ENCODE measurements at places on chromosomes 5 and 9.

GRCh38 chr9:110170357-110171257, 37.4 kb downstream of the C9orf152 start:
- DNase-seq, result no peak

DNA sequence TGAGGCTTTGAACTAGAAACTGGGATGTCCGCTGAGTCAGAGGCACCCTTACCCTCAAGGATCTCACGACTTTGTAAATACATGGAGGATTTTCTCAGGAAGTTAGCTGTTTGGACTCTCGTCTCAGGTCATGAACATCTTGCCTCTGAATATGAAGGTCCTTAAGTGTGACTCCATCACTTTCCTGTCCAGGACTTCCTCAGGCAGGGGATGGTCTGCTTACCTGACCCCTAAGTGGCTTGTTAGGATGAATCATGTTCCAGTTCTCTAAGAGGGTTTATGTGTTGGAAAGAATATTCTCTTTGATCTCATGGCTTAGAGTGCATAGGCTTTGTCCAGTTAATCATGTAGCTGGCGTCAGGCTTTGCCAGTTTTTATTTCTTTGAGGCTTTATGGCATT, 511.7 kb upstream of the KLF4 start:
- DNase-seq, result no peak

DNA sequence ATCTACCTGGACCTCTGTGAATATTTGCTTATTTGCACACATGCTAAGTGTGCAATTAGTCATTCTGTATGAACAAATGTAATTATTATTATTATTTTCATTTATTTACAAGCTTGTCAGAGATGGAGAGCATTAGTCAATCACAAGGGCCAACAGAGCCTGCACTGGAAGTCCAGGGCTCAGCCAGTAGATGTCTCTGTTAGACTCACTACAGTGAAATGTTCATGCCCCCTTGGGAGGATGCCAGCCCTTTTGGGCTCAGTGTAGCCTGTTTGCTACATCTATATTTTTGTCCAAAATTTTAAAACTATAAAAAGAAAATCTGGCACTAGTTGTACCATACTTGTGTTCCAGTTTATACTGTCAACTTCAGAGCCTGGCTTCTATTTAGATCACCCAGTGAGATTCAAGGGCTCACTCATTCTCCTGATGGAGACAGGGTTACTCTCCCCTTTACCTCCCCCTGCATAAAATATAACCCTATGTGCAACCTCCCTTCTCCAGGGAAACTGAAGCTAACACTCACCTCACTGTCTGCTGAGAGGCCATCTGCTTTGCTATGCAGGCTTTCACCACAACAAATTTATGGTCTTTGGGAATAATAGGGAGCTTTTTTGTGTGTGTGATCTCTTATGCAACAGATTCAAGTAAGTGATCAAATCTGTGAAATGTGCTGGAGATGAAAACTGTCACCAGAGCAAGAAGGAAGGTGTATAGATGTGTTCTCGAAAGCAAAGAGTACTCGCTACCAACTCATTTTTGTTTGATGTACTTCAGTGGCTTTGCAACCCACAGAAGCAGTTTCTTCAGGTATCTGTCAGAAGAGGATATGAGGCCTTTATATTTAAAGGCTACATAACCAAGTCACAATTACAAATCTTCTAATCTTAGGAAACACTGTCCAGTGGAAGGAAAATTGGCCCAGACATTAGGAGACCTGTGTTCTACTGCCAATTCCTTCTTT, 99.9 kb upstream of the TLE4 start:
- DNase-seq, result peak; percentile 10

DNA sequence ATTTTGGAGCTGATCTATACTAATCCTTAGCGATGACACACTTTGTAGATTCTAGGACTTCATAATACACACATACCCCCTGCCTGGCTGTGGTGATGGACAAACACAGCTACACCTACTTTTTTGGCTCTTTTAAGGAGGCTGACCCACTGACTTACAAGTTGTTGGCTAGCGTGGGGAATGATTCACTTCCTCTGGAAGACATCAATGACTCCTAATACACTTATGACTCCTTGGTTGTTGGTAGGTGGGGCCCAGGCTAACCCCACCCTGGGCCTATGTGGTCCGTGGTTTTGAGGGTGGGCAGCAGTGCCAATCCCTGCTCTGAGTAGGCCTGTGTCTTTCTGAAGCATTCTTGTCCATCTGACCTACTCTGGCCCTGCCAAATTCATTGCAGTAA, 144.4 kb downstream of the SLC12A2 start:
- no peak for DNase-seq

DNA sequence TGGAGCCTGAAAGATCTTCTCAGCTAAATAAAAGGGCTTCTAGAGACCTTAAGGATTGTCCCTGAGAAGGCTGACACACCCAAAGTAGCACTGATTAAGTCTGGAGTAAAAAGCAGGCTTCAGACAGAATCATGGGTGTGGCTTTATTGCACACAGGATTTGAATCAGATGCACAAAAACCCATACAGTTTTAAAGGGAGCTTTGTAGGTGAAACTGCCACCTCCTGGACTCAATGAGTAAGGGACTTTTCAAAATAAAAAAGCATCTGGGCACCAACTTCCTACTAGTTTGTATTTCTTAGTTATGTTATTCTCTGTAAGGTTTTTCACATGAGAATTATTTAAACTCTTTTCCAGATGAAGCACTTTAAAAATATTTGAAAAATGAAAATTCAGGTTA, 129.4 kb downstream of the EDIL3 start:
- no peak for DNase-seq

GRCh38 chr9:129544761-129545160, 76.1 kb downstream of the C9orf50 start:
- DNase-seq, result no peak

GRCh38 chr5:169153405-169153804, 147.5 kb downstream of the SLIT3 start:
- no peak for DNase-seq

GRCh38 chr5:88290801-88291200, 22.2 kb upstream of the TMEM161B start:
- DNase-seq, result no peak

- DNase-seq, result no peak
These were observed 19.6 kb downstream of the TCOF1 start for GRCh38 chr5:150376799-150377771.

GRCh38 chr9:6759185-6759977, 1.6 kb downstream of the KDM4C start:
- DNase-seq, result peak; percentile 34

- no peak for DNase-seq
These were observed 16.9 kb upstream of the ABCA1 start for GRCh38 chr9:104944871-104945270.

- DNase-seq, result no peak
These were observed 378.9 kb downstream of the RAB3C start for GRCh38 chr5:58961631-58962280.

DNA sequence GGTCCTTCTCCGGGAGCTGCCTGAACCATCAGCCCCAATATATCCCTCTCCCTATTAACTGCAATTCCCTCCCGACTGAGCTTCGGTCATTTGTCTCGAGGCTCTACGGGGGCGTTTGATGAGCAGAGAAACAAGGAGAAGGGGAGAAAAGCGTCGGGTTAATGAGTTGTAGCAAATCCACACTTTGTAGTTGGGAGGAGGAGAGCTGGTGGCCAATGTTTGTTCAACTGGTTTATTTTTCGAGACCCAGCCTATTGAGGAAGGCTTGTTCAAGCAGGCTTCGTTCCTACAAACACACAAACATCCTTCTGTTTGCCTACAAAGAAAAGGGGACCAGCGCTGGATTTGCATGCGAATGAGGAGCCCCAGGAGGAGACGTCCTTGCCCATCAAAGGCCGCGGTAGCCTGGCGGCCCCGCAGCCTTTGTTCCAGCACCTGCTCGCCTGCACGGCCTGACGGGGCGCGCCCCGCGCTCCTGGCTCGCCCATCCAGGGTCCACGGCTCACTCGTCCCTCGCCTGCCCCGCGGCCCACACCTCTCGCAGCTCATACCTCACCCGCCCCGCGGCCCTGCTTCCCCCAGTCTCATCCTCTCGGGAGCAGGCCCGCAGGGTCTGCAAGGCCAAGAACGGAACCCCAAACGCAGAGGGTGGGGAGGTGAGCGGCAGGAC, 4.6 kb downstream of the FOXD1 start:
- DNase-seq, result no peak

DNA sequence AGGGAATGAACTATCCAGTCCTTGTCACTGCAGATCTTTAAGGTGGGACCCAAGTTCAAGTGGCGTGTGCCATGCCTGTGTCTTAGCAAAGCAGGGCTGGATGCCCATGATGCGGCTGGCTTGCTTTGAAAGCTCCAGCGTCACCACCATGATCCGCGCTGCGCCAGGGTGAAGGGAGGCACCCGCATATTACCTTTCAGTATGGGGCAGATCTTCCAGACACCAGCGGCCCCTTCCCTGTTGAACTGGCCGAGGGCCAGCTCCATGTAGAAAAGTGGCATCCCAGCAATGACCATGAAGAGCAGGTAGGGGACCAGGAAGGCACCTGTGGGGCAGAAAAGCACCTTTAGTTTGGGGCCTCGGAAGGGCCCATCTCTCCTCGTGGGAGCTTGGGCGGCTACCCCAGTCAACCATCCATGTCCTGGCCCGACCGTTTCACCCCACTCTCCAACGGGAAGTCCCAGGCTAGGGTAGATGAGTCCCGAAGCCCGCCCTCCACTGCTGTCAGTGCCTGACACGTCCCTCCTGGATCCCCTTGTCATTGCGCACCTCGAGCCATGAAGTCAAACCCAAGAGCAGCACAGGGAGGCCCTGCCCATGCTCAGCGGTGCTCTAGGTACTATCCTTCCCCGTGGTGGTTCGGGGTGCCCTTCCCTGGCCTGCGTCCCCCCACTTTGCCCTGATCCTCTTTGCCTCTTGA, 3.9 kb downstream of the SLC6A3 start:
- DNase-seq, result no peak

GRCh38 chr9:4080921-4081895, 218.7 kb downstream of the GLIS3 start:
- no peak for DNase-seq

DNA sequence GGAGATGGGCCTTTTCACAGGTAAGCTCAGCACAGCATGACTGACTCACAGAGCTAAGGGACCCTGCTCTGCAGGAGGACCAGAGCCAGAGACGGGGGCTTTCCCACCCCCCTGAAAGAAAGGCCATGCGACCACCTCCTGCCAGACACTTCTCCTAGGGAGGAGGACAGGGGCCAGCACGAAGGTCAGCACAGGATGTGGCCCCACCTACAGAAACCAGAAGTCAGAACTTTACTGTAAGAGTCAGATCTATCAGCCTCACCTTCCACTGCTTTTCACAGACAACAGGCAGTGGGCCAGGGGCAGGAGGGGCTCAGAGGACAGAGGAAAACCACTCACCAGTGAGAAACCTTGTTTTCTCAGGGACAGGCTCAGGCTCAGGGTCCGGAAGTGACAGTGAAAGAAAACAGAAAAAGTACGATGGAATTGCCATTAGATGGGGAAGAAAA, 37.9 kb downstream of the CCNJL start:
- DNase-seq, result no peak

DNA sequence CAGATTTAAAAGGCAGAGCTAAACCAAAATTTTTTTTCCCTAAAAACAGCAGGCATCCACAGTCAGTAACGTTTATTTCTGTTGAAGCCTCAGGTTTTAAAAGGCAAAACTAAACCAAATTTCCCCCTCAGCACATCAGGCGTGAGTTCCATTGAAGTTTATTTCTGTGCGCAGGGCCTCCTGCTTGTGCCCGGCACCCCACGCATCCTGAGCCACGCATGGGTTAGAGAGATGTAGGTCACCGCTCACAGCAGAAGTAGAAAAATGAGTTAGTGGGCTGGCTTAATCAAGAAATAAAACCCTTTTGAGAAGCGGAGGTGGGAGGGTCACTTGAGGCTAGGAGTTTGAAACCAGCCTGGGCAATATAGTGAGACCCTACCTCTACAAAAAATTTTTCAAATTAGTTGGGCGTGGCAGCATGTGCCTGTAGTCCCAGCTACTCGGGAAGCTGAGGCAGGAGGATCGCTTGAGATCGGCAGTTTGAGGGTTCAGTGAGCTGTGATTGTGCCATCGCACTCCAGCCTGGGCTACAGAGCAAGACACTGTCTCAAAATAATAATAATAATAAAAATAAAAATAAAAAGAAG, 75.6 kb upstream of the SPIN1 start:
- no peak for DNase-seq

- DNase-seq, result no peak
These were observed 74.1 kb downstream of the HABP4 start for GRCh38 chr9:96524045-96524444.

DNA sequence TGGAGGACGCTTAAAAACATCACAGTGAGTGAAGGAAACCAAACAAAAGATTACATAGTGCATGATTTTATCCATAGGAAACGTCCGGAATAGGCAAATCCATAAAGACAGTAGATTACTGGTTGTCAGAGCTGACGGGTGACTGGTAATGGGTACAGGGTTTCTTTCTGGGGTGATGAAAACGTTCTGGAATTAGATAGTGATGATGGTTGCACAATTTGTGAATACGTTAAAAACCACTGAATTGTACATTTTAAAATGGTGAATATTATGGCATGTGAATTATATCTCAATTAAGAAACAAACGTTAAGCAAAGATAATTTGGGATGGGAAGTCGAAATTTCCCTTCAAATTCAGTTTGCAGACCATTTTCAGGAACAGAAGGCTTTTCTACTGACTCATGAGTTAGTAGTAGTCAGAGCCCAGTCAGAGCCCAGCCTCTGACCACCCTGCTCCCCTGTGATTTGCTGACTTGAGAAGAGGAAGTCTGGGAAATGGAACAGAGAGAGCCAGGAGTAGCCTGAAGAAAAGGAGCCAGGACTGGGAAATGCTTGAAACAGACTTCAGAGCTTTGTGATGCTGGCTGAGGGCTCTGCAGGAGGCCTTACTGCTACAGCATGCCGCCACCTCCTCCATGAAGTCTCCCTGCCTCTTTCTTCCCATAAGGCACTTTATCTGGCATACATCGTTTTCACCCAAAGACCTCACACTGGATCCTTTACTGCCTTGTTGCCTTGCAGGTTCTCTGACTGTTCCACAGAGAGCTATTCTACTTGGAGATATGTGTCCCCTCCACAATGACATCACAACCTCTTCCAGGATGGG, 46.4 kb upstream of the CTNNA1 start:
- no peak for DNase-seq

- no peak for DNase-seq
These were observed 164.3 kb downstream of the DOCK2 start for GRCh38 chr5:169801324-169801777.

GRCh38 chr9:98219794-98220370, 27.4 kb upstream of the CORO2A start:
- DNase-seq, result no peak

- no peak for DNase-seq
These were observed 32.4 kb downstream of the CYSTM1 start for GRCh38 chr5:140207250-140207964.
